ENCODE measurements at places on chromosomes 2 and 18.

- no peak for DNase-seq
Measured at GRCh38 chr18:53790786-53791185, 433.7 kb downstream of the MBD2 start.

DNA sequence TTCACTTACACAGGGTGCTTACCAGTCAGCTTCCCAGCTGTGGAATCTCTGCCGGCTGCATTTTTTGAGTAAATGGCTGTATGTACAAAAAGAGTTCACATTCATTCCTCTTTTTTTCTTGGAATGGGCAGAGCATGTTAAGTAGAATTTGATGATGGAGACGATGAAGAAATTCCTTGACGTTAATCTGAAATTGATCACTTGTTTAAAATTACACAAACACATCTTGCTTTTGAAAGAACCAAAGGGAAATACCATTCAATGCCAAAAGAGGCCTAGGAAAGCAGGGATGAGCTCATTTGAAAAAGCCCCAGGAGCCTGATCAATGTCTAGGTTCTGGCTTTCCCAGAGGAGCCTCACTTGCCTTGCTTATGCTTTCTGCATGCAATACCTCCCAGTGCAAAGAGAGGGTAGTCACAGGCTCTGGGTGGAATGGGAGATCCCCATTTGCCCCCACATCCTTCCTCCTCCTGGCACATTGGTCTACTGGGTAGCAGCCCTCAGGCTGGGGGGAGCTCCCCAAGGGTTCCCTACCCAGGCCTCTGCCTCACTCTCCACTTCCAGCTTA is 12.3 kb upstream of the SMAD7 start:
- no peak for DNase-seq

DNA sequence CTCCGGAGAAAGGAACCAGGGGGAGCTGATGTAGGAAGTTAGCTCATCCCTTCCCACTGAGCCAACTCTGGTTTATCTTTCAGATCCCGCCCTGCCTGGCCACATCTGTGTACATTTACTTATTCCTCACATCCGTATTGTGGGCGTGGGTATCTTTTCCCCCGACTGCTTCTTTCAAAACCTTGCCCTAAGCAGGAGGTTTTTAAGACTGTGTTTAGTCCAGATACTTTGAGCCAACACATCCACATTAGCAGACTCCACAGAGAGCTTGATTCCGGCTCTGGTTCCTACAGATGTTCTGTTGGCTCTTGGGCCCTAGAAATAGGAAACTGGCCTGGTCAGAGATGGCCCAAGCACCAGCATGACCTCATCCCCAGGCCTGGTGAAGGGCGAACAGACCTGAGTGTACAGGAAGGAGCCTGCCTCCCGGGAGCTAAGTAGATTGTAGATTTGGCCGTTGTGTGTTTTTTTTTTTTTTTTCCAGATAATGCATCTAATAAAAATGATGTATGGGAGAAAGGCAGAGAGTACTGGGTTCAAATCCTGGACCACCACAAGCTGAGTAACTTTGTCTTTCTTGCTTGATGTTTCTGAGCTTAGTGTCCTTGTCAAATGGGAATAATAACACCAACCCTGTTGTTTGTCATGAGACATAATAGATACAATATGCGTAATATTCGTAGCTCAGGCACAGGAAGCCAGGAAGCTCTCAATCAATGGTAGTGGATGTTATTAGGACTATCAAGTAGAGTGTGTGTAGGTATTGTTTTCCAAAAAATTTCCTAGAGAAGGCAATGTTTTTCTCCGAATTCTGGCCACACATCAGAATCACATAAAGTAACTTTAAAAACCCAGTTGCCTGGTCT is 92.3 kb downstream of the PRKCE start:
- DNase-seq: no peak

DNA sequence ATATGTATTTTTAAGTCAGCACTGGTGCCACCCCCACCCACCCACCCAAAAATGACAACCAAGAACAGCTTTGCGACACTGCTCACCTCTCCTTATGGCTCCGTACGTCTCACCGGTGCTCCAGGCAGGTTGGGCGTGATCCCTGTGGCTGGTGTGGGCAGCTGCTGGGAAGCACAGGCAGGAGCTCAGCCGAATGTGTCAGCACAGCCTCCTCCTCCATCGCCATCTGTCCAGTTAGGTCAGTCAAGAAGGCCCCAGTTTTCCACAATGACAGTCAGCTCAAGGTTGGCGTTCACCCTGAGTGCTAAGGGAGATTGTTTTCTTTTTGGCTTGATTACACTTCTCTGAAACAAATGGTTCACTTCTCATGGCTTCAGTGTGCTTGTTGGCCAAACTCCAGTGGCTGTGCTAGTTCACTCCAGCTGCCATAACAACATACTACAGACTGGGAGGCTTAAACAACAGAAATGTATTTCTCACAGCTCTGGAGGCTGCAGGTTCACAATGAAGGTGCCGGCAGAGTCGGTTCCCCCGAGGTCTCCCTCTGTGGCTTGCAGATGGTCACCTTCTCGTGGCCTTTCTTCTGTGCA is 30.2 kb downstream of the AMER3 start:
- no peak for DNase-seq

GRCh38 chr2:136232456-136233172 is 114.7 kb upstream of the CXCR4 start:
- DNase-seq: no peak

- no peak for DNase-seq
Measured at GRCh38 chr2:97996679-97997078, 931 bp upstream of the TMEM131 start.

All from activated T-cell treated with anti-CD3 and anti-CD28 coated beads for 1 hour (primary cell).